T-helper 17 cell (primary cell): ENCODE measurements at places on chromosomes 16 and 17. TPM values are rescaled to one million over a fixed set of nuclear protein-coding genes. Genes with fewer than 3 reads are reported as not detected.

DNA sequence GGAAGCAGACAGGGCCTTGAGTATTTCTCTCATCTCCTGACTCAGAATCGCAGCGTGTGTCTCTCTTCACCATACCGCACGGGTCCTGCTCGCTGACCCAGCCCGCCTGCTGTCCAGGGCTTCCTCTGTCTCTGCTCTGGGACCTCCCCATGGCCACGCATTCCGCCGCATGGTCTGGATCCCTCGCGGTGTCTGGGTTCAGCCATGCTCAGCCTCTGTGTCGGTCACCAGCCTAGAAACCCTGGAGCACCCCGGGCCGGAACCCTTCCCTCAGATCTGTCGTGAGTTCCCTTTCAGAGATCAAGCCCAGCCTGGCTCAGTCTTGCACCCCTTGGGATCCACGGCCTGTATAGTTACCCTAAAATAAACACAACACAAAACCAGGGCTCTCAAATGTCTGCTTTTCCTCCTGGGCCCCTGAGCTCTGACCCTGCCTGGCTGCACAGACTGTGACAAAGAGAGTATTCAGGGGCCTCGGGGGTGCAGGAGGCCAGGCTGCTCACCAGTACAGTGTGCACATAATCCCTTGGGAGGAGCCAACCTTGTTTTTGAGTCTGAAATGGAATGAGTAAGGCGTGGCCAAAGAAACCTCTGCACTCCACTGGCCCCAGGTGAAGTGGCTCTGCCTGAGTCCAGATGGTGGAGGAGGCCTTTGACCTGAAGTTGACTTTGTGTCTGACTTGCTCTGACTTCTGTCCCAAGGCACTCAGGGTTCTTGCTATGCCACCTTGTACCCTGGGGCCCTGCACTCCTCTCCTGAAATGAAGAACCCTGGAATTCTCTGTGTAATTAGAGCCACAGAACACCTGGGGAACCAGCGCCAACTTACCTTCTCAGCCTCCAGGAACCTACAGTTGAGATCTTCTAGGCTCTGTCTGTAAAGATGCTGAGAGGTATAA lies 5.8 kb upstream of the SPIRE2 start:
- no peaks in the 10 kb centered on the region for H3K36me3 ChIP-seq
- peaks cover 13% of the 10 kb centered on the region for H3K4me1 ChIP-seq
- DNase-seq = no peak

- H3K27ac ChIP-seq = no peak overlapping the region
- H3K4me3 ChIP-seq = no peak overlapping the region
- no peaks in the 10 kb centered on the region for H3K36me3 ChIP-seq
- peaks cover 18% of the 10 kb centered on the region for H3K27me3 ChIP-seq
These were observed 145.7 kb upstream of the IRX3 start for GRCh38 chr16:54431997-54432896.

- H3K36me3 ChIP-seq = peaks cover 4% of the 10 kb centered on the region
- DNase-seq = no peak
- peaks cover 2% of the 10 kb centered on the region for H3K4me1 ChIP-seq
- no peaks in the 10 kb centered on the region for H3K27me3 ChIP-seq
These were observed 77.1 kb downstream of the ARSG start for GRCh38 chr17:68368387-68368786.

- H3K4me1 ChIP-seq = peaks cover 45% of the 10 kb centered on the region
- H3K4me3 ChIP-seq = peak overlapping the region; percentile 92
- peak; percentile 38 for DNase-seq
- no peaks in the 10 kb centered on the region for H3K27me3 ChIP-seq
These were observed 1.4 kb upstream of the KANSL1 start for GRCh38 chr17:46194393-46195216.

- no peak overlapping the region for H3K4me3 ChIP-seq
- H3K36me3 ChIP-seq = no peaks in the 10 kb centered on the region
- H3K27me3 ChIP-seq = no peaks in the 10 kb centered on the region
These were observed 531.2 kb downstream of the KIF2B start for GRCh38 chr17:54353789-54354525.

DNA sequence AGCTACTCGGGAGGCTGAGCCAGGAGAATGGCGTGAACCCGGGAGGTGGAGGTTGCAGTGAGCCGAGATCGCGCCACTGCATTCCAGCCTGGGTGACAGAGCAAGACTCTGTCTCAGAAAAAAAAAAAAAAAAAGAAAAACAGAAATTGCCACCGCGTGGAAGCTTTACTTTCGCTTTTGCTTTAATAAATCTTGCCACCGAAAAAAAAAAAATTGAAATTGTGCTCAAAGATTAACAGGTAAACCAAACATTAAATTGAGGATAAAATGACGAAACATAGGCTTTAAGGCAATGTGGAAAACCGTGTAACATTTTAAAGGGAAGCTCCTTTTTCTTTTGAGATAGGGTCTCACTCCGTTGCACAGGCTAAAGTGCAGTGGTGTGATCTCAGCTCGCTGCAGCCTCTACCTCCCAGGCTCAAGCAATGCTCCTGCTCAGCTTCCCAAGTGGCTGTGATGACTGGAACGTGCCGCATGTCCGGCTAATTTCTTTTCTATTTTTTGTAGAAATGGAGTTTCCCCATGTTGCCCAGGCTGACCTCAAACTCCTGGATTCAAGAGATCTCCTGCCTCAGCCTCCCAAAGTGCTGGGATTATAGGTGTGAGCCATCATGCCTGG lies 40.1 kb downstream of the ZNF276 start:
- H3K4me3 ChIP-seq = peak overlapping the region; percentile 87
- H3K4me1 ChIP-seq = peaks cover 32% of the 10 kb centered on the region
- H3K27me3 ChIP-seq = no peaks in the 10 kb centered on the region
- no peaks in the 10 kb centered on the region for H3K36me3 ChIP-seq

DNA sequence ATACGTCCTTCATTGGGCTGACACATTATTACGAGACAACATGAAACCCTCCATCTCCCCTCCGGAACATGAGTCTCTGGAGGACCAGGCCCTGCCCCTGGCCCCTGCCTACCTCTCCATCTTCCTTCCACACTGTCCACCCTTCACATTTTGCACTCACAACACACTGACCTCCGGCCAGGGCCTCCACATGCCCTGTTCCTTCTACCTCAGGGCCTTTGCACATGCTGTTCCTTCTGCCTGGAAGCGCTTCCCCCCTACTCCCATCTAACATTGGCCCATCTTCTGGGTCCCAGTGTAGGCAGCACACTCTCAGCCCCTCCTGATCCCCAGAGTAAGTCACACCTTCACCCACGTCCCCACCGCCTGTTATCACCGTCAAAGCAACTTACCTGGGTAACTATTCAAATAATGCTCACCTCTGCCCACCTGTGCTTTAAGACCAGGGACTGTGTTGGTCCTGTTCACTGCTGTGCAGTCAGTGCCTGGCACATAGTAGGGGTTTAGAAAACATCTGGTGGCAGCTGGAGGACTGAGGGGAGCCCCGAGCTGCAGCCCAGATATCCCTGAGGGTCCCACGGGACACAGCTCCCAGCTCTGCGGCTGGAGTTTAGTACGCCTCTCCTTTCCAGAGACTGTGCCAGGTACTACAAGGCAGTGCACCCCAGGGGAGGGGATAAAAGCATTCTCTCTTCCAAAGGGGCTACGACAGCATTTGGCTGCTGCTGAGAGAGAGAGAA lies 27.2 kb downstream of the RPH3AL start:
- no peaks in the 10 kb centered on the region for H3K27me3 ChIP-seq
- peaks cover 3% of the 10 kb centered on the region for H3K36me3 ChIP-seq
- H3K4me3 ChIP-seq = no peak overlapping the region
- no peak for DNase-seq
- peak overlapping the region; percentile 1 for H3K27ac ChIP-seq
- H3K4me1 ChIP-seq = peaks cover 3% of the 10 kb centered on the region

- H3K4me1 ChIP-seq = no peaks in the 10 kb centered on the region
- no peak overlapping the region for H3K4me3 ChIP-seq
- no peaks in the 10 kb centered on the region for H3K36me3 ChIP-seq
- H3K27me3 ChIP-seq = no peaks in the 10 kb centered on the region
- DNase-seq = no peak
- H3K27ac ChIP-seq = no peak overlapping the region
These were observed 151.1 kb downstream of the KCNJ18 start for GRCh38 chr17:21843318-21843865.

The MYH3 gene
- total RNA-seq = 2.8 TPM

The TTLL6 gene
- total RNA-seq = not detected
